NCI-H1417 treated with DMSO at 0.1 percent for 48 hours (cell line): ENCODE measurements at places on chromosomes 6 and 20.
A peak's percentile ranks its signal among the peaks of the same experiment; 100 is the strongest.

GRCh38 chr6:132484680-132485018, 28.3 kb downstream of the STX7 start:
- DNase-seq: no peak

GRCh38 chr6:80477591-80477990, 371.1 kb downstream of the BCKDHB start:
- no peak for DNase-seq

DNA sequence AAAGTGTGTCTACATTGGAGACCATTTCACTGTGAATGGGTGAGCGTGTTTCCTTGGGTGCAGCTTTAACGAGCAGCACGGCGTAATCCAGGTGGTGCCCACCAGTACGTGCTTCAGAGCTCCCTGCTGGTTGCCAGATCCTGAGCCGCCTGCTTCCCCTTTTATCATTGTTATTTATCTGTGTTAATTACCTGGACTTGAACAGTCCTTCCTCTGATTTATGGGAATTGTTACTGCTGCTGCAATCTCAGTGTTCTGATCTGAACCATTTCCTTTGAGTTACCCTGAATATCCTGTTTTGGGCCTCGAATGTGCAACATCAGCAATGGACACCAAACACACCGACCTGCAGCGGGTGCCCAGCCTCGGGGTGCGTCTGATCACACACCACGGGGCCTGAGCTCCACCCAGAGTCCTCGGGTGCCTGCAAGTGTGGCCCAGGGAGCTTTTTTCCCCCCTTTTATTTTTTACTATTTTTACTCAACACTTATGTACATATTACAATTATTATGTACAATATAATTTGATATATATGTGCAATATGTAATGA, 81.3 kb downstream of the RPP40 start:
- peak; percentile 30 for DNase-seq

GRCh38 chr20:60228255-60228654, 270.0 kb downstream of the CDH26 start:
- no peak for DNase-seq

DNA sequence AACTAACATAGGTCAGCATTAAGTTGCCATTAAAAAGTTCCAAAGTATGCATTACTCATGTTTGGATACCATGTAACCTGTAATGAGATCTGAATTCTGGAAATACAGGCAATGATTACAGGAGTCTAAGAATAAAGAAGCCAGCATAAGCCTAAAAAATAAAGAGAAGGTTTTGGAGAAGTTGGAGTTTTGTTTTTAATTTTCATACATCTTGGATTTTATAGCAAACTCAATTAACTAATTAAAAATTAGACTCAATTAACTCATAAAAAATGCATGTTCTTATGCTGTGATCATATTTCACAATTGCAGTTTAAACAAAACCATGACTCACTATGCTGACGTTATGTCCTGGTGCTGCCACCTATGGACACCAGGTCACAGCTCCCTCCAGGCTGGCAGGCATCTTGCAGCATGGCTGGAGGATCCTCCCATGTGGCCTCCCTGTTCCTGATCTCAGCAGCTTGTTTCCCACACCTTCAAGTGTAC, 648.8 kb upstream of the AGPAT4 start:
- peak; percentile 29 for DNase-seq
